ENCODE measurements at places on chromosomes 13 and 19.

GRCh38 chr19:4669723-4670480 lies at the start of gene MYDGF:
TSS of gene MYDGF (minus strand) at chr19:4670342. CDS start at chr19:4670334, 8 bp downstream.
- DNase-seq, result peak; percentile 97

DNA sequence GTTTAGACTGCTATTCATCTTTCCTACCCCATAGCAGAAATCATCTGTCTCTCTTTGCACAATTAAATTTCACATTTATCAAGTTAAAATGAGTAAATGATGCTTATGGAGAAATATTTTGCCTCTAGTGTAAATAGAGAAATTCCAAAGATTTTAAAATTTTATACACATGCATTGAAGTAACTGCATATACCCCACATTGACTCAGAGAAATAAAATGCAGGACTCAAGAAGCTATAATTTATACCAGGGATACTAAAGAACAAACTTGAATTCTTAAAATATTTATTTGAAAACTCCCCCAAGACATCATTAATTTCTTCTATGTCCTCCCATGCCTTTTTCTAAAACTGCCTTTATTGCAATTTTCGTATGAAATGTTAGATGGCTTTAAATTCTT lies 165.8 kb downstream of the DIAPH3 start:
- no peak for DNase-seq

DNA sequence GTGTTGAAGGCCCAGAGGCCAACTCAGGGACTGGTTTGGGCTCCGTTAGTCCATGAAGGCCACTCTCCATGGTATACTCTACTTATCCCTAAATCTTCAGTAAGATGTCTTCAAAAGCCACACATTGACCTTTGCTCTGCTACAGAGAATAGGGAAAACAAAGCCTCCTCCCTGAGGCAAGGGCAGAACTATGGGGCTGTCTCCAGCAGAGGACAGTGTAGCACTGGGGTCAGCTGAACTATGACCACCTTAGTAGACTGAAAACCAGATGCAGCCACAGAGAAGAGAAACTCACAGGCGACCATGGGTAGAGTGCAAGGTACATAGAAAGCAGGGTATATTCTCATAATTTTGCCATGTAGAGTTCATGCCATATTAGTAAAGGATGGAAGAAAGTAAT lies 587.4 kb downstream of the LMO7 start:
- no peak for DNase-seq

DNA sequence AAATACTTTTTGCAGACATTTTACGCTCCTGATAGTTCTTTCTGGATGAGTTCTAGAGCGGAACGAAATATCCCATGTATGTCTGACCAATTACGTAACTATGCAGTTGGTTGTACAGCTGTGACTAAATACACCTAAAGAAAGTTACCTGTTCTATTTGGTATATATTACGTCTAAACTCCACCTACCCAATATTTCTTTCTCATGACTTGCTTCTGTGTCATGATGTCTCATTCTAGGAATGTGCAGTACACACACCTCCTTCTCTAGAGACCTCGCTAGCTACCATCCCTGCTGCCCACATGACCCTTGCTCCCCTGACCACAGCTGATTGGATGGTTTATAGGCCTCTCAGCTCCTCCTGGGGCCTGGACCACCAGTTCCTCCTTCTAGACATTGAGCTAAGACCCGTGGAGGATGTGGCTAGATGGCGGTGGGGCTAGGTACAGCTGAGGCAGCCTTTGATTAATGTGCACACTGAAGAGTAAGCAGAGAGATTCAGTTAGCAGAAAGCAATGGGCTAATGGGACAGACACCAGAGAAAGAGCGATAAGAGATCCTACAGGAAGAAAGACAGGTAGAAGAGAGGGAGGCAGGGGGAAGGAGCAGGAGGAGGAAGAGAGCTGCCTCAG lies 422.1 kb downstream of the COG6 start:
- no peak for DNase-seq

- DNase-seq, result no peak
Measured at GRCh38 chr13:46647512-46648065, 94.6 kb downstream of the LRCH1 start.

GRCh38 chr13:82480415-82480814 lies 1401.9 kb downstream of the SLITRK1 start:
- DNase-seq, result no peak

GRCh38 chr13:94906605-94907004 lies 194.3 kb upstream of the SOX21 start:
- DNase-seq, result no peak

DNA sequence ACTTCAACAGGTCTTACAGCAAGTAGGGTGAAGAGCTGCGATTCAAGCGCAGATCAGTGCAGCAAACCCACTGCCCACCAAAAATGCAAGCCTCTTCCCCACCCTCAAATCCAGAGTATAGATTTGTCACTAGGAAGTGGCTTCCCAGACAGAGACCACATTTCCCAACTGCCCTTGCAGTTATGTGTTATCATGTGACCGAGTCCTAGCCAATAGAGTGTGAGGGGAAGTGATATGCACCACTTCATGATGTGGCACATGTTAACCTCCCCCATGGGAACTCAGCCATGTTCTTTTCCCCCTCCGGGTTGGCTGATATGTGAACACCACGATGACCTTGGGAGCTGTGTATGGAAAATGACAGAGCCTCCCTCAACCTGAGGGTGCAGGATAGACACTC lies 50.8 kb downstream of the MBD3L2B start:
- no peak for DNase-seq

GRCh38 chr13:113350065-113350937 lies 13.6 kb downstream of the GRTP1 start:
- DNase-seq, result no peak

- DNase-seq, result no peak
Measured at GRCh38 chr13:25738342-25739196, 313.2 kb downstream of the SHISA2 start.

- no peak for DNase-seq
Measured at GRCh38 chr13:101846249-101846648, 393.8 kb downstream of the ITGBL1 start.

DNA sequence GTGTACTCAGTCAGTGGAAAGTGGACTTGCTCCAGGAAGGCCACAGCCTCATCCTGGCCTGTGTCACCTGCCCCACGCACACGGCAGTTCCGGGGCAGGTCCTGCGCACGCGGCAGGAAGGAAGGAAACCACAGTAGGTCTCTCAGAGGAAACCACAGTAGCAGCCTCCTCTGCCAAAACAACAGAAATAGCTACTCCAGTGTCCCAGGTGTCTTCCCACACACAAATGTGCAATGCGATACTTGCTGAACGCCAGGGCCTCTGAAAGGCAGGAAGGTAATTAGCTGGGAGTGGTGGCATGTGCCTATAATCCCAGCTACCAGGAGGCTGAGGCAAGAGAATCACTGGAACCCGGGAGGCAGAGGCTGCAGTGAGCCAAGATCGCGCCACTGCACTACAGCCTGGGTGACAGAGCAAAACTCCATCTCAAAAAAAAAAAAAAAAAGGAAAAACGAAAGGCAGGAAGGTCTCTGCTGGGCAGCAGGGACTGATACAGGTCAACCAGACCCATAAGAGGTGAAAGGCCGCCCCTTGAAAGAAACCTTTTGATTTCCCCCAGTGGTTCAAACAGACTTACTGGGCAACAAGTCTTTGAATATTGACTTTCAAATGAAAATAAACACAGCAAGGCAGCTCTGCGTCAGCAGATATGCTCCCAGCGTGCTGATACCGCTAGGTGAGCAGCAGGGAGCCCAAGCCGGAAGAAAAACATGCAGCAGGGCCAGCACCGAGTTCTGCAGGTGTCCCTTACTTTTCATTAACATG lies 49.5 kb downstream of the CRYL1 start:
- DNase-seq, result peak; percentile 80

- no peak for DNase-seq
Measured at GRCh38 chr19:35555301-35556005, 8.0 kb downstream of the ATP4A start.

GRCh38 chr13:59748046-59748445 lies 415.7 kb downstream of the DIAPH3 start:
- DNase-seq, result no peak

- no peak for DNase-seq
Measured at GRCh38 chr13:98874029-98874397, 103.9 kb downstream of the DOCK9 start.
